ENCODE measurements at places on chromosomes 4 and X.

GRCh38 chr4:86872135-86872534, 20.1 kb downstream of the C4orf36 start:
- no peak for DNase-seq

- DNase-seq = no peak
These were observed 56.5 kb downstream of the STAG2 start for GRCh38 chrX:124018023-124018422.

GRCh38 chr4:120703908-120704307, 218.6 kb downstream of the PRDM5 start:
- no peak for DNase-seq

DNA sequence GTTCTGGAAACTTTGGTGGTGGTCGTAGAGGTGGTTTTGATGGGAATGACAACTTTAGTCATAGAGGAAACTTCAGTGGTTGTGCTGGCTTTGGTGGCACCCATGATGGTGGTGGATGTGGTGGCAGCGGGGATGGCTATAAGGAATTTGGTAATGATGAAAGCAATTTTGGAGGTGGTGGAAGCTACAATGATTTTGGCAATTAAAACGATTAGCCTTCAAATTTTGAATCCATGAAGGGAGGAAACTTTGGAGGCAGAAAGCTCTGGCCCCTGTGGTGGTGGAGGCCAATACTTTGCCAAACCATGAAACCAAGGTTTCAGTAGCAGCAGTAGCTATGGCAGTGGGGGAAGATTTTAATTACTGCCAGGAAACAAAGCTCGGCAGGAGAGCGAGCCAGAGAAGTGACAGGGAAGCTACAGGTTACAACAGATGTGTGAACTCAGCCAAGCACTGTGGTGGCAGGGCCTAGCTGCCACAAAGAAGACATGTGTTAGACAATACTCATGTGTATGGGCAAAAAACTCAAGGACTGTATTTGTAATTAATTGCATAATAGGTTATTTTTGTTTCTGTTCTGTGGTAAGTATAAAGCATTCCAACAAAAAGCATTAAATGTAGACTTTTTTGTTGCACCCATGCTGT, 23.2 kb upstream of the SOD3 start:
- no peak for DNase-seq

GRCh38 chr4:150004481-150004880, 73.8 kb upstream of the DCLK2 start:
- DNase-seq = no peak

- peak; percentile 74 for DNase-seq
These were observed 21.5 kb downstream of the RWDD4 start for GRCh38 chr4:183637461-183637860.

DNA sequence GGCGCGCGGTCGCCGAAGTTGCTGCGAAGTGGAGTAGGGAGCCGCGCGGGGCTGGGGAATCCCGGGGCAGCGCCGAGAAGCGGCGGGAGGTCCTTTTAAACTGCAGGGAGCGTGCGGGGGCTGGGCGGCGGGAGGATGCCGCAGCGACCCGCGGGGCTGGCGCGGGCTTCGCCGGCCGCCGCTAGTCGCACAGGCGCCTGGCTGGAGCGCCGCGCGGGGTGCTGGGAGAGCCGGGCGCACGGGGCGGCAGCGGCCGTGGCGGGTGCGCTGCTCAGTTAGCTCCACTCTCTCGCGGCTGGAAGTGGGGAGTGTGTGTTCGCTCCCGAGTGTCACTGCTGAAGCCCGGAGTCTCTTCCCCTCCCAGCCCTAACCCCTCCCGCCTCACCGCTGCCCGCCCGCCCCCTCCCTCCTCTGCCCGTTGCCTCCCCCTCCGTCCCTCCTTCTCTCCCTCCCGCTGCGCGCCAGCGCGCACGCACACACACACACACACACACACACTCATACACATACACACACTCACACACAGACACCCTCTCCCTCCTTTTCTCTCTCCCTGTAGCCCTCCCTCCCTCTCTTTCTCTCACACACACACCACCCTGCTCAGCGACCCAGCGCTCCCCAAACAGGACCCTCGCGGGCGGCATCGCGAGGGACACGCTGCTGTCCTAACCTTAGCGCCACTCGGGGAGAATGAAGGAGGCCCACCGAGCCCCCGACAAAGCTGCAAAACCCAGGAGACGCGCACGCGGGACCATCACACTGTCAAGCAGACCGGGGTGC, at the start of gene NDNF:
NDNF (minus strand) TSS at position 312 of the 780 bp plus-strand sequence. CDS start 26,698 bp downstream, outside the sequence.
- no peak for DNase-seq

GRCh38 chr4:106495476-106495875, 126.9 kb upstream of the GIMD1 start:
- DNase-seq = no peak

DNA sequence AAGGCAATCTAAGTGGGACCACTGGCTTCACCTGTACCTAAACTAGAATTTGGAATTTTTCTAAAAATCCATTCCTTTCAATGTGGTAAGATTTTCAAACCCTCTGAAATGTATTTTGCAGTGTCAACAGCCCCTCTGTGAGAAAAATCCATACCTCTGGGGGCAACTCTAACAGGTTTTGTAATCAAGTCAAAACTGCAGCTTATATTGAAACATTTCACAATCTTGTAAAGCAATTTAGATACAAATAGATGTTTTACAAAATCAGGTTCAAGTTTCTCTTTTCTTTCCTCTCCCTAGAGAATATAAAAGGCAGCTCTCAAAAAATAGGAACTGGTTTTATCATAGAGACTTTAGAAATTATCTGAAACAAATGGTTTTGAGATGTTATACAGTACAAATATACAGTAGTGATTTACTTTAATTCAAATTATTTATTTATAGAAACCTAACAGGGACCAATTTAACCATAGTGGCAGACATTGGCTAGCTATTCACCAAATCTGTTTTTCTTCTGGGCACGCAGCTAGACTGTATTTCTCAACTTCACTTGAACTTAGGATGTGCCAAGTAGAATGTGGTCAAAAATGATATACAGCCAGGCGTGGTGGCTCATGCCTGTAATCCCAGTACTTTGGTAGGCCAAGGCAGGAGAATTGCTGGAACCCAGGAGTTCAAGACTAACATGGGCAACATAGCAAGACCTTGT, 36.3 kb upstream of the SPINK2 start:
- no peak for DNase-seq

- DNase-seq = no peak
These were observed 253.4 kb downstream of the MAPK10 start for GRCh38 chr4:86106475-86106874.

DNA sequence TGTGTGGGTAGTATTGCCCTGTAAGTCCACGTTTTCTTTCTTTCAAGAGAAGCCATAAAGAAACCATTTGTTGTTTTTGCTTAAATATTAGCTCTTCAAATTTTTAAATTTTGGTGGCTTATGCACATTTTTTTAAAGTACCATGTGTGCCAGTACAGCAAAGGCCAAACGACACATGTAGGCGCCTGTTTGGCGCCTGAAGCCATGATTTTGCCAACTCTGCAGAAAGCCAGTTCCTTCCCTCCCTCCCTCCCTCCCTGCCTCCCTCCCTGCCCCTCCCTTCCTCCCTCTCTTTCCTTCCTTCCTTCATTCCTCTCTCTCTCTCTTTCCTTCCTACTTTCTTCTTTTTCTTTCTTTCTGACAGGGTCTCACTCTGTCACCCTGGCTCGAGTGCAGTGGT, 65.9 kb upstream of the LIMCH1 start:
- no peak for DNase-seq

DNA sequence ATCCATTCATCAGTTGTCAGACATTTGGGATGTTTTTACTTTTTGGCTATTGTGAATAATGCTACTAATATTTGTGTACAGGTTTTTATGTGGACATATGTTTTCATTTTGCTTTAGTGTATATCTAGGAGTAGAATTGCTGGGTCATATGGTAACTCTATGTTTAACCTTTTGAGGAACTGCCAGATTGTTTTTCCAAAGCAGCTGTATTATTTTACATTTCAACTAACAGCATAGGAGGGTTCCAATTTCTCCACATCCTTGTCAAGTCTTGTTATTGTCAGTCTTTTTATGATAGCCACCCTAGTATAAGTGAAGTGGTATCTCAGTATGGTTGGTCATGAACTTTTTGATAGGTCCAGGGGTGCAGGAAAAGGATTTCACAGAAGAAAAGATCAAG, 114.5 kb upstream of the FAM9C start:
- no peak for DNase-seq

DNA sequence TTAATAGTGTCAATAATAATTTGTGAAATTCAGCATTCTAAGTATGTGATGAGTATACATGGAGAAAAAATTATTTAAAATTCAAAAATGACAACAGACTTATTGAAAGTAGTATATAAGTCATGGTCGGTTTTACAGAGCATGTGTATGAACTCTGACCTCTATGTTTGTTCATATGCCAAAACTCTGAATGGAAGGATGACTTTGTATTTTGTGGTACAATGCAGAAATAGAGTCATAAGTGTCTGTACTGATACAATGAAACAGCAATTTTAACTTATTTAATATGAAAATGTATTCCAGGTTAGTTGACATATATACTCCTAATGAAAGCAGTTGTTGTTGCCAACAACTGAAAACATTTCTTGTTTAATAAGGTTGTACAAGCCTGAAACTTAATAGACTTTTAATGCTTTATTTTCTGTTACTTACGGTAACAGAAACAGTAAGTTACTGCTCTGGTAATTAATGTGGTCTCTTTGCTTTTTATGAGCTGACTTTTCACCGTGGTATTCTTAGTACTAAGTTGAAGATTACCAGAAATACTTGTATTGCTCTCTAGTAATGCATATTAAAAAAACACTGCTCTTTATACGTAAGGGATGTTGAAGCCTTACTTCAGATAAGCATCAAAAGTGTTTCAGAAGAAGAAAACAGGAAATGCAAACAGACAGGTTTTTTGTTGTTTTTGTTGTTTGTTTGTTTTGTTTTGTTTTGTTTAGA, 1.9 kb downstream of the UBE2K start:
- no peak for DNase-seq

- DNase-seq = no peak
These were observed 503.6 kb downstream of the IL1RAPL1 start for GRCh38 chrX:29090811-29091210.

- peak; percentile 88 for DNase-seq
These were observed 2.9 kb upstream of the FAT1 start for GRCh38 chr4:186726426-186727168.

- DNase-seq = no peak
These were observed 7.4 kb downstream of the HTN1 start for GRCh38 chr4:70057651-70058050.

GRCh38 chr4:123485601-123486000, 89.0 kb downstream of the SPRY1 start:
- no peak for DNase-seq

GRCh38 chr4:101102114-101102742, 245.1 kb downstream of the PPP3CA start:
- no peak for DNase-seq

GRCh38 chrX:41338436-41338835, 4.5 kb downstream of the DDX3X start:
- no peak for DNase-seq

DNA sequence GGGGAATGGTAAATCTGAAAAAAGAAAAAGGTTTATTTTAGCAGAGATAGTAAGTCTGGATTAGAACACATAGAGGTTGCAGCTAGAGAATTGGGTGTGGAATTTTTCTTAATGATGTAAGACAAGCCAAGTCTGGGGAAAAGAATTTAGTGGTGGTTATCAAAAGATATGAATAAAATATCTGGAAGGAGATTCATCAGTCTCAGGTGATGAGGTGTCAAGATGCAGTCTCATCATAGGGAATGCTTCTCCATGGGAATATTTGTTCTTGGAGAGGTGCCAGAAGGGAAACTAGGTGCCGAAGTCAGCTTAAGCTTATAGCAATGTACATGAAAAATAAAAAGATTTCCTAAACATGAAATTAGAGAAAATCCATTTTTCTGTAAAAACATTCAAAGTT, 504.1 kb upstream of the NR3C2 start:
- DNase-seq = no peak

All from RWPE1 (cell line).